CD4-positive, alpha-beta T cell (primary cell): ENCODE measurements at places on chromosomes 7 and 10.

DNA sequence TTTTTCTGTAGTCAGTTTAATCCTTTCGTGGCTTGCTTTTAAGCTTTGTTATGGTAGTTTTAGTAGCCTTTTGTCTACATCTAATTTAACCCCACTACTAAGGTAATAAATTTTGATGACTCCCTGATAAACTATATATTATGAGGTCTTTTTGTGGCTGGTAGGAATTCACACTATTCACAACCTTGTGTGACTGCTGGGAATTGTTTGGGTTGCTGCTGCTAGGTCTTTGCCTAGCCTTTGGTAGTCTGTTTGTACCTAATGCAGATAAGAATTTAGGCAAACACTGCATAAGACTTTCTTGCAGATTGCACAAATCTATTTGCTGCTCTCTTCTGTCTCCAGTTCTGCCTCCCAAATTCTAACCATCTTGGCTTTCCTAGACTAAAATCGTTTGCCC is 58.3 kb downstream of the SHOC2 start:
- no peaks in the 10 kb centered on the region for H3K4me1 ChIP-seq
- no peak overlapping the region for H3K27ac ChIP-seq
- no peak for DNase-seq
- no peak overlapping the region for H3K4me3 ChIP-seq

- H3K27me3 ChIP-seq, result no peaks in the 10 kb centered on the region
- no peaks in the 10 kb centered on the region for H3K36me3 ChIP-seq
- DNase-seq, result no peak
- H3K27ac ChIP-seq, result no peak overlapping the region
- H3K4me1 ChIP-seq, result no peaks in the 10 kb centered on the region
These were observed 167.2 kb downstream of the AKR1D1 start for GRCh38 chr7:138243430-138243829.

- no peak overlapping the region for H3K4me3 ChIP-seq
- H3K27me3 ChIP-seq, result no peaks in the 10 kb centered on the region
- H3K36me3 ChIP-seq, result no peaks in the 10 kb centered on the region
- H3K4me1 ChIP-seq, result no peaks in the 10 kb centered on the region
- no peak overlapping the region for H3K27ac ChIP-seq
These were observed 1174.6 kb upstream of the C7orf33 start for GRCh38 chr7:147415991-147416390.

- no peak overlapping the region for H3K27ac ChIP-seq
- DNase-seq, result no peak
- no peaks in the 10 kb centered on the region for H3K36me3 ChIP-seq
- no peak overlapping the region for H3K4me3 ChIP-seq
- H3K27me3 ChIP-seq, result no peaks in the 10 kb centered on the region
These were observed 46.1 kb downstream of the EBF3 start for GRCh38 chr10:129917936-129918335.

DNA sequence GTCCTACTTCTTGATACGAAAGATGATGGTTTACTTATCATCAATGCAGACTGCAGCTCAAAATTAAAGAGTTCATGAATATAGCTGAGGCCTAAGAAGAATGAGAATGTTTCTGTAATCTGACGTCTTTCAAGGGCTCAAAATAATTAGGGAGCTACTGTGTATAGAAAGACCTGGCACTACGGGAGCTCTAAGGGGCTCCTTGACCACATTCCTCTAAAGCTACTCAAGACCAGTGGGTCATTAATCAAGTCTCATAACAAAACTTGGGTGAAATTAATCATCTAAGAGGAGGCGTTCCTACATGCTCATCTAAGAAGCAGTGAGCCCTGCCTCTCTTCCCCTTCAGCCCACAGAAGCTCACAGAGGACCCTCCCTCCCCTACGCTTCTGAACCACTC is 863.8 kb upstream of the AUTS2 start:
- H3K27ac ChIP-seq, result no peak overlapping the region
- H3K4me1 ChIP-seq, result no peaks in the 10 kb centered on the region
- no peak overlapping the region for H3K4me3 ChIP-seq

- no peak overlapping the region for H3K4me3 ChIP-seq
- H3K4me1 ChIP-seq, result no peaks in the 10 kb centered on the region
- no peak for DNase-seq
These were observed 173.4 kb downstream of the CACNB2 start for GRCh38 chr10:18313626-18314025.

DNA sequence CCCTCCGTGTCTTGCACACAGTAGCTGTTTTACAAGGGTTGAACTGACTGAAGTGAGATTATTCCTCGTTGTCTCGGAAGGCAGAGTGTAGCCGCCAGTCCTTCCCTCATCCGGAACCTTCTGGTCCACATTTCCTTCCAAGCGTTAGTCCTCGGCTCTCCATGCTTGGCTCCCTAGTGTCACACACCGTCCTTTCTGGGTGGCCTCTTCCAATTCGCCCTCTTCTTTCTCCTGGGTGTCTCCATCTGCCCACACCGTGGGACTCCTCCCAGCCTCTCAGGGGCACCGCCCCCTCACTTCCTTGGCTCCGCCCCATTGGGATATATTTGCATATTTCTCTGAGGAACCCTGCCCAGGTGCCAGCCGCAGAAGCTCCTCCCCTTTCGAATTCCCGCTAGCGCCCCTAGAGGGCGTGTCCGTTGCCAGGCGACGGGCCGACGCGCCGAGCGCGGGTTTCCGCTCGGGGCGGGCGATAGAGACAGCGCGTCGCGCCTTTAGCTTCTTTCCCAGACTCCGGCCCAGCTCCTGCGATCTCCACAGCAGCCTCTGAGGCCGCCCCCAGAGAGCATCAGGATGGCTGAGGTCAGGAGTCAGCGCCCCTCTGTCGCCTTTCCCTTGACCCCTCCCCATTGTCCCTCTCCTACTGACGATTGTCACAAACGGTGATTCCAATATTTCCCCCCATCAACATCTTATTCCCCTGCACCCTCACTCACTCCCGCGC is at the start of gene CFAP58:
Gene CFAP58, plus strand, starts transcription at position 509 of the 724 bp plus-strand sequence. Its CDS starts 65 bp downstream, at position 574.
- DNase-seq, result peak; percentile 88
- H3K27ac ChIP-seq, result no peak within 1 kb of the TSS
- no peaks in the 10 kb centered on the region for H3K27me3 ChIP-seq
- H3K4me1 ChIP-seq, result peaks cover 27% of the 10 kb centered on the region

DNA sequence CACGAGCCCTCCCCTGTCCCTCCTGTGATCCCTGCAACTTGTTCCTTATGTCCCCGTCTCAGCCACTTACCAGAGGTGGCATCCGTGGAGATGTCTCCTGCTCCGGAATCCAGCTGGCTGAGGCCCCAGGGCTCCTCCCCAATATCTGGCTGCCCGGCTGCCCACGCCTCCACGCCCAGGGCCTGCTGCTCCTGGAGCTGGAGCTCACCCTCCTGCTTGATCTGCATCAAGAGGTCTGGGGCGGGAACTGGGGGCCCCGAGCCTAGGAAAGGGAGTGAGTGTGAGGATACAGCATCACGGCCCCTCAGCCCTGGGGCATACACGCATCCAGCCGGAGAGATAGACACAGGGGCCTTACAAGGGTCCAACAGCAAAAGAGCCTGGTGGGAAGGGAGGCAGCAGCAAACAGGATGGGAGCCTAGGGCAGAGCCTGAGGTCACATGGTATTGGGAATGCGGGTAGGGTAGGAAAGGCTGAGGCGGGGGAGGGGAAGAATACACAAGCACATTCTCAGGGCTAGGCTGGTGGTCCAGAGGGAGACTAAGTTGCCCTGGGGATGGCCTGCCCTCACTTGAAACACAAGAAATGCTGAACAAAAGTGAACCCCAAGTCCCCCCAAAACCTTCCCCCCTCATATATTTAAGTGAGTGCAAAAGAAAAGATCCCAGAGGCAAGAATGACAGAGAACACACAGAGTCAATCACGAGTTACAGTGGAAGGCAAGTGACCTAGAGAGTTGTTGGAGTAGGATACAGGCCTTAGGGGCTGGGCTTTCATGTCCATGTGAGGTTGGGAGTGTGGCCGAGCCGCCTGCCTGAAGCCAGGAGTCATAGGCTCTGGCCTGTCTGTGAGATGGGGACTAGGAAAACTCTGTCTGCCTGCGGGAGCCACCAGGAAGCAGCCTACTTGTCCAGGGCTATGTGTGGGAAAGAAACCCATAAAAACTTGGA is 16.9 kb upstream of the ZNF777 start:
- H3K27ac ChIP-seq, result no peak overlapping the region
- H3K27me3 ChIP-seq, result no peaks in the 10 kb centered on the region
- H3K4me3 ChIP-seq, result no peak overlapping the region
- no peaks in the 10 kb centered on the region for H3K4me1 ChIP-seq

- H3K4me3 ChIP-seq, result no peak overlapping the region
- no peaks in the 10 kb centered on the region for H3K36me3 ChIP-seq
- no peak overlapping the region for H3K27ac ChIP-seq
- DNase-seq, result no peak
- no peaks in the 10 kb centered on the region for H3K27me3 ChIP-seq
These were observed 260.1 kb downstream of the BMPER start for GRCh38 chr7:34165466-34165865.

- DNase-seq, result peak; percentile 43
- peak overlapping the region; percentile 88 for H3K27ac ChIP-seq
- H3K36me3 ChIP-seq, result peaks cover 3% of the 10 kb centered on the region
- peaks cover 12% of the 10 kb centered on the region for H3K4me1 ChIP-seq
- no peaks in the 10 kb centered on the region for H3K27me3 ChIP-seq
- peak overlapping the region; percentile 82 for H3K4me3 ChIP-seq
These were observed 933 bp downstream of the MDFIC start for GRCh38 chr7:114922652-114923402.

- H3K27ac ChIP-seq, result no peak overlapping the region
- H3K36me3 ChIP-seq, result no peaks in the 10 kb centered on the region
- peaks cover 55% of the 10 kb centered on the region for H3K27me3 ChIP-seq
- H3K4me3 ChIP-seq, result peak overlapping the region; percentile 12
- H3K4me1 ChIP-seq, result peaks cover 25% of the 10 kb centered on the region
- no peak for DNase-seq
These were observed 1.9 kb downstream of the TET1 start for GRCh38 chr10:68561865-68562649.

DNA sequence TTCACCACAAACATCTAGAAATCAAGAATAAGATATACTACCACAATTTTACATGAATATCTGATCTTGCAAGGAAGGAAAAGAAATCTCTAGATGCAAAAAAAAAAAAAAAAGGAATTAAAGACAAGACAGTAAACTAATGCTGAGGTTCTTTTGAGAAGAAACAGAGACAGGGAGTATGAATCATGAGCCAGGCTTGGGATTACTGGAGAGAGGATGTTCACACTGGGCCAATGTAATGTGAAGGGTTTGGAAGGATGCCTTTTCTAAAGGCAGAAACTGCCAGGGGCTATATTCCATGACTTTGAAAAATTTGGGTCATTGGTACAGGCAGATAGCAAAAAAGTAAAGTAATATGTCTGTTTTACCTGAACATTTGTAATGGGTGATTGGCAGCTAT is 573.0 kb upstream of the IGFBP3 start:
- DNase-seq, result no peak
- H3K27ac ChIP-seq, result no peak overlapping the region
- no peaks in the 10 kb centered on the region for H3K27me3 ChIP-seq
- H3K4me1 ChIP-seq, result no peaks in the 10 kb centered on the region
- H3K36me3 ChIP-seq, result no peaks in the 10 kb centered on the region

DNA sequence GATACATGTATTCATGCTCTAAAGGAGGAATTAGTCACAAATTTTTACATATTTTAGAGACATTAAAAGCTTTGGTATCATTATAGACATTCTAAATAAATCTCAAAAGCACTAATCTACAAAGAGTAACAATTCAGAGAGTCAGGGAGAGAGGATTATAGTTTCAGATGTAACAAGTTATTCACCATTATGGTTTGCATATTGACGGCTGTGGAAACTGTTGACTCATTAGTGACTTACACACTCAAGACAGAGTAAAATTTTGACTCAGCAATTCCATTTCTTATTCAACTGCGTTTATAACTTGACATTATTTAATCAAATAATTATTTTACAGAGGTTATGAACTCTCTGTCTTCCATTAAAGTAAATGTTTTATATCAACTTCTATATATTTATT is 95.4 kb upstream of the SEMA3C start:
- H3K27ac ChIP-seq, result no peak overlapping the region
- no peak for DNase-seq
- no peak overlapping the region for H3K4me3 ChIP-seq
- H3K4me1 ChIP-seq, result no peaks in the 10 kb centered on the region
- H3K27me3 ChIP-seq, result no peaks in the 10 kb centered on the region

DNA sequence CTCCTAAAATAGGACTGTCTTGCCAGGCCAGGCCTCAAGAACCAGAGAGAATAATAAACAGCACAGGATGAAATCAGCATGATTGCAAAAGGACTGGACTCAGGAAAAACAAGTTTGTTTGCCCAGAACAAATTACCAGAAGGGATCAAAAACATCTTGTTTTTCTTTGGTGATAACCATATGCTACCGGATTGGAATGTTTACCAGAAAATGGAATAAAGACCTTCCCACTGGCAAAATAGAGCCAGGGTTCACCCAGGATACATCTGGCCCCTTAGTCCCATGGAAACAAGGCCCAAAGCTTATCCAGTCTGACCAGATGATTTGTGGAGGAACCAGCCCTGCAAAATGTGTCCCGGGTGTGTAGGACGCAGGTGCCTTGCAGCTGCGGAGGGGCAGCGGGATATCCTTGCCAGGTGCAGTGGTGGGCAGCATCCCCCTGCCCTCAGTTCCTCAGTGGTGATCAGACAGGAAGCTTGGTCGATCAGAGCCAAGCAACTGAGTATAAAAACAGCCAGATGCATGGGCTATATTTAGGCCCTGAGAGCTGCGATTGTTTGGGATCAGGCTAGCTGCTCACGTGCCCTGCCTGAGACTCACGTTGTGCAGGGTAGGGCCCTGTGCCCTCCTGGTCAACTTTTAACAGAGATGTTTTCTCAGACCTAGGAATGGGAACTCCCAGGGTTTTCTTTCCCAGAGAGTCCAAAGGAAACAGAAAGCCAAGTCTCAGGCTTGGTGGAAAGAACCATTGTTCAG is 4.6 kb upstream of the ZNF22 start:
- no peaks in the 10 kb centered on the region for H3K36me3 ChIP-seq
- peaks cover 26% of the 10 kb centered on the region for H3K4me1 ChIP-seq
- no peak overlapping the region for H3K4me3 ChIP-seq
- H3K27ac ChIP-seq, result no peak overlapping the region

GRCh38 chr10:107340326-107340725 is 175.8 kb upstream of the SORCS1 start:
- H3K4me1 ChIP-seq, result no peaks in the 10 kb centered on the region
- no peaks in the 10 kb centered on the region for H3K36me3 ChIP-seq
- no peak overlapping the region for H3K27ac ChIP-seq
- no peak overlapping the region for H3K4me3 ChIP-seq

- no peak overlapping the region for H3K27ac ChIP-seq
- peaks cover 12% of the 10 kb centered on the region for H3K4me1 ChIP-seq
- no peaks in the 10 kb centered on the region for H3K27me3 ChIP-seq
- peaks cover 56% of the 10 kb centered on the region for H3K36me3 ChIP-seq
These were observed 29.4 kb downstream of the ZRANB1 start for GRCh38 chr10:124971276-124971675.

DNA sequence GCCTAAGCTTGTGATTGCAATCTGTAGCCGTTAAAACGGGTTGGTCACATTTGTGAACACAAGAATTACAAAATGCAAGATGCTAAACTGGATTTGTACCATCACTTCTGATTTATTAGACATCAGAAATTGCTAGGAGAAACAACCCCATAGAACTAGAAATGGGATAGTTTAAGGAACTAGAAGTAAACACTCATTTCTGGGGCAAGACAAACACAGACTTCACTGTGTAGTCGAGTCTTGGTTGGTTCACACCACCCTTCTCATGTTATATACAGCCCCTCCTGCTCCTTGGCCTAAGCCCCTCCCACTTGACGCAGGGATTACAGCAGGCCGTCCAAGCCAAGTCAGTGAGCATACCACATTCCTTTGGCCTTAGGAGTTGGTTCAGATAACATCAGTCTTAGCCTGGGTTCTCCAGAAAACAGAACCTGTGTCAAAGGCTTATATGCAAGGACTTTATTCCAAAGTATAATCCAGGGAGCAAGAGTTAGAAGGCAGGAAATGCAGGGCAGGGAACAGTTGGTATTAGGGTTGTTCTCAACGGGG is 2.0 kb upstream of the NRAP start:
- no peaks in the 10 kb centered on the region for H3K36me3 ChIP-seq
- H3K27ac ChIP-seq, result no peak overlapping the region
- no peak overlapping the region for H3K4me3 ChIP-seq
- no peak for DNase-seq
- H3K4me1 ChIP-seq, result no peaks in the 10 kb centered on the region
